ENCODE measurements at places on chromosomes 4 and X.

GRCh38 chr4:137627739-137628460, 95.6 kb upstream of the PCDH18 start:
- no peak for DNase-seq

- no peak for DNase-seq
Measured at GRCh38 chr4:169268951-169269760, 1.6 kb downstream of the SH3RF1 start.

- DNase-seq, result no peak
Measured at GRCh38 chrX:129091097-129091496, 432.2 kb downstream of the SMARCA1 start.

- DNase-seq, result no peak
Measured at GRCh38 chrX:68438575-68438974, 5.3 kb upstream of the OPHN1 start.

GRCh38 chr4:159293811-159294515, 191.1 kb downstream of the RAPGEF2 start:
- DNase-seq, result no peak

- DNase-seq, result no peak
Measured at GRCh38 chr4:174256277-174256713, 27.2 kb downstream of the FBXO8 start.

GRCh38 chr4:128153800-128154199, 92.7 kb downstream of the LARP1B start:
- DNase-seq, result no peak

- no peak for DNase-seq
Measured at GRCh38 chr4:48939785-48940184, 33.2 kb upstream of the OCIAD2 start.

GRCh38 chr4:83234902-83235644, 49.5 kb downstream of the COQ2 start:
- DNase-seq, result no peak

DNA sequence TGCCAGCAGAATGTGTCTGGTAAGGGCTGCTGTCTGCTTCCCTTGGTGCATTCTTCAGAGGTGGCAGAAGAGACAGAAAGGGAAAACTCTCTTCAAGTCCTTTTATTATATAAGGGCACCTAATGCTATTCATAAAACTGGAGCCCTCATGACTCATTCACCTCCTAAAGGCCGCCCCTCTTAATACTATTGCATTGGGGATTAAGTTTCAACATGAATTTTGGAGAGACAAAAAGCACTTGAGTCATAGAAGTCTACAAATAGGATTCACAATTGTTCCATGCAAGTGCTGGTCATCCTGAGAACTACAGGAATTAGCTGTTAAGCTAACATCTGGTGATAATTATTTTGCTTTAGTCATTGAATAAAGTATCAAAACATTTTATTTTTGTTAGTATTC, 349.5 kb downstream of the HS3ST1 start:
- DNase-seq, result no peak

- no peak for DNase-seq
Measured at GRCh38 chrX:18290200-18290599, 64.3 kb downstream of the SCML2 start.

GRCh38 chr4:125283707-125284279, 31.0 kb upstream of the FAT4 start:
- no peak for DNase-seq

DNA sequence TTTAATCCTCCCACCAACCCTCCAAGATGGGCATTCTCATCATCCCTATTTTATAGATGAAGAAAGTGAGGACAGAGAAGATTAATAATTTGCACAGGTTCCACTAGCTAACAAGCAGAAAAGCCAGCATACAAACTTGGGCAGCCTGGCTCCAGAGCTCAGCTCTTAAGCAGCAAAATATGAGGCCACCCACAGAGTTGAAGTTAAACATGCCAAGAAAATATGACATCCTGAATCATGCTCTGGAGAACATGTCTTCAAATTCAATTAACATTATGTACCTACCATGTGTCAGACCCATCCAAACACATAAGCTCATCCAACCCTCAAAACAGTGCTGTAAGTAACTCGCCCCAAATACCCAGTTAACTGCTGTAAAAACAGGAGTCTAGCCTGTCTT, 33.9 kb downstream of the USP46 start:
- DNase-seq, result no peak

DNA sequence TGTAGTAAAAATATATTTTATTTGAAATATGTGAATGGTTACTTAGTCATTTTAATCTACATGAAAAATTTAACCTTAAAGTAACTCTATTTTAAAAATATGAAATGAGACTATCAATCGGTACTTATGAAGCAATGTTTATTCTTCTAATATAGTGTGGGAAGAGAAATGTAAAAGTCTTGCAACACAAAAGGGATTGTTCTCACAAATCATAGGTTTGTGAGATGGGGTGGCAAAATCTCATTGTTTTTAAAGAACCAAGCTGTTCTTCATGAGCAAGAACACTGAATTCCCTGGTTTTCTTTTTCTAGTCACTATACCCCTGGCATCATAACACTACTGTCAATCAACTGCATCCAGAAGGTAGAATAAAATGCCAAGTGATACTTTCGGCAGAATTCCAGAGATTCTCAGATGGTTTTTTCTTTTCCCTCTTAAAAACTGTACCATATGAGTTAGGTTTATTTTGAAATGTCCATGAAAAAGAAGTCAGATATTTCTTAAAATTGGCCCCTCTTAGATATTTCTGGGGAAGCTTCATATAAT, 52.2 kb downstream of the SNCA start:
- no peak for DNase-seq

DNA sequence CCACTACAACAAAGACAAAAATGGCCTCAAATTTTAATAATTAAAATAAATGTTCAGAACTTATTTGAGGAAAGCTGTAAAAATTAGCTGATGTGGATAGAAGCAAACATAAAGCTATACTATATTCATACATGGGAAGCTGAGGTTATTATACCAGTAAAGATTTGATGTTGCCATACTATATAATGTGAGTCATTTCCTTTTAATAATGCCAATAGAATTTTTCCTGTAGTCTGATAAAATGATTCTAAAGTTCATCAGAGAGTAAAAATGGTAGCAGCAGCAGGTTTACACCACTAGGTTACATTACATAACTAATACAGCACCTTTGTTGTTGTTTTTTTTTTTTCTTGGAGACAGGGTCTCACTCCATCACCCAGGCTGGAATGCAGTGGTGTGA, 45.5 kb upstream of the CYP2U1 start:
- DNase-seq, result no peak

GRCh38 chr4:189506080-189506479, 434.6 kb upstream of the FRG1 start:
- no peak for DNase-seq
